ENCODE measurements at places on chromosomes 1 and 21.

GRCh38 chr1:80731241-80731894 is 1069.4 kb upstream of the ADGRL2 start:
- no peak for DNase-seq

DNA sequence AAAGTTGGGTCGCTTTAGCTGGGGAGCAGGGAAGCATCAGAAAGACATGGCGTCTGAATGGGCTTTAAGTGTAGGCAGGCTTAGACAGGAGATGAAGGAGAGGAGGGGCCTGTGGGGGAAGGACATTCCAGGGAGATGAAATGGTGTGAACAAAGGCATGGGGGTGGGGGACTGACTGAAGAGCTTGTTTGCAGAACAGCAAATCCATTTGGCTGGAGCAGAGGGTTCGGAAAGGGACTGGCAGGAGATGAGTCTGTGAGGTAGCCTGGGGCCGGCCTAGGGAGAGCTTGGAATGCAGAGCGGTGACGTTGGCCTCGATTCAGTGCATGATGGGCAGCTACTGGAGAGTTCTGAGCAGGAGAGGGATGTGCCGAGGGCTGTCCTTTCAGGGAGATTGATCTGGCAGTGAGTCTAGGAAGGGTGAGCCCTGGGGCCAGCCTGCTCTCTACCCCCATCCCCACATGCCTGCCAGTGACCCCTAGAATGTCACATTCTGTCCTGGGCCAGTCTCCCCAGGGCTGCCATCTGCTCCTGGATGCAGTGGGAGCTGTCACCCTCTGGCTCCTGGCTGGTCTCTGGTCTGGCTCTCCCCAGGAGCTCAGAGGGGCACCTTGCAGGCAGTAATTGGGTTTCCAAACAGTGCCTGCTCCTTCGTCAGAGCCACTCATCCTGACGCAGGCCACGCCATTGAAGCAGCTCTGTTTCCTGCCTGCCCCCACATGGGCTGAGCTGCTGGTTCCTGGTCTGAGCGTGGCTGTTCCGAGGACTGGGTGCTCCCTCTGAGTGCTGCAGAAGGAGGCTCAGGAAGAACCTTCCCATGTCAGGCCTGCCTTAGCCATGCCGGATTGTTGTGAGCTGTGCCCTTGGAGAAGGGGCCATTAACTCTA is 22.3 kb upstream of the TMEM222 start:
- peak; percentile 64 for DNase-seq

DNA sequence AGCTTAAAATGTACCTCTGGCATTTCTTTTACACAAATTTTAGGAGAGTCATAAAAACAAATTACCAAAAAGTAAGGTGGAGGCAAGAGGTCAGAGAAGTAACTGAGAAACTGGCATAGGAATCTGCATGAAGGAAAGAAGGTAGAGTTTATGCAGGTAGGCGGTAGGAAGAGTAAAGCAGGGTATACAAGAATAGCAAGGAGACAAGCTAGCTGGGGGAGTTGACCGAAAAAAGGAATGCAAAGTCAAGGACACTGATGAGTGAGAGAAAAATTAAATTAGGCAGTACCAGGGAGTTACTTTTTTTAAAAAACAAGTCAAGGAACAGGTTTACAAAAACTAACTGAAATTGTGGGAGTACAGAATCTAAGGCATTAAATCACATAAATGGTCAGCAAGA is 56.0 kb downstream of the FOXJ3 start:
- no peak for DNase-seq

DNA sequence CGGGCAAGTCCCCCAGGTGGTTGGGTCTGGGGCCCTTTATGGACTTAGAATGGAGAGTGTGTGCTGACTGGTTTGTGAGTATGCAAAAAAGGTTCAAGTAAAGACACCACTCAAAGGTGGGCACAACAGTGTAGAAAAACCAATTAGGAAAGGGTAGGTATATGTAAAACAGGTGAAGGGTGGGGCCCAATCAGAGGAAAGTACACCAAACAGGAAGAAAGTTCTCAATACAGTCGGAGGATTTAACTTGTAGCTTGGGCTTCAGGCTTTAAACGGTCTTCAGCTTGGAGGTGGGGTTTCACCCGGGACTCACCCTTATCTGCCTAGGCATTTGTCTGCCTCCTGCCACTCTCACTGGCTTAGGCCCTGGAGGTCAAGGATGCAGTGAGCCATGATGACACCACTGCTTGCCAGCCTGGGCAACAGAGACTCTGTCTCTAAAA is 6.8 kb upstream of the PUM1 start:
- DNase-seq, result no peak

GRCh38 chr1:220689666-220690065 is 497 bp upstream of the C1orf115 start:
- no peak for DNase-seq

GRCh38 chr1:47699492-47700235 is 261.8 kb downstream of the FOXD2 start:
- no peak for DNase-seq

DNA sequence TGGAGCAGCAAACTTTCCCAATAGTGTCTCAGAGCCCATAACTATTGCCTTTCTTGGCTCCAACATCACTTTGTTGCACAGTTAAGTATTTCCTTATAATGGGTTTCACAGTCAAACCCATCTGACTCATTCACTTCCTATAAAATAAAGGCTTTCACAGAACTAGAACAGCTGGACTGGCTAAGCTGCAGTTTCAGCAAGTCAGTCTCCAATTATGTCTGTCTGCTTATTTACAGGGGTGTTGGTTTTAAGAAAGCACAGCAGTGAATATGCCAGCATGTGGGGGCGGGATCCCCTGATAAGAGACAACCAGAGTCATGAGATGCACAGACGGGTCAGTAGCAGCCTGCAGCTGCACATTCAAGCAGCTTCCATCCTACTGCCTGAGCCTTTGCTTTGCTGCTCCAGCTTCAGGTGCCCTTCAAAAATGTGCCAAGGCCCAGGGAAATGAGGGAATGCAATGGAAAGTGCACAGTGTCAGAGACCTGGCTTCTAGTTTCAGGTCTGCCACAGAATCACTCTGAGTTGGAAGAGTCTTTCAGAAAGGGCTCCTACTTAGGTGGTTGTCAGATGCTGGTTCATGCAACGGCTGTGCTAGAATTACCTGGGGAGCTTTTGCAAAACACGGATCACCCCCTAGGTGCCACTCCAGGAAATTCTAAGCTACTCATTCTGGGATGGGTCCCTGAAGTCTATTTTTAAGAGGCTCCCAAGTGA is 24.8 kb downstream of the RNF19B start:
- DNase-seq, result no peak

GRCh38 chr1:45299981-45300668 is 26.6 kb upstream of the HPDL start:
- DNase-seq, result peak; percentile 45

DNA sequence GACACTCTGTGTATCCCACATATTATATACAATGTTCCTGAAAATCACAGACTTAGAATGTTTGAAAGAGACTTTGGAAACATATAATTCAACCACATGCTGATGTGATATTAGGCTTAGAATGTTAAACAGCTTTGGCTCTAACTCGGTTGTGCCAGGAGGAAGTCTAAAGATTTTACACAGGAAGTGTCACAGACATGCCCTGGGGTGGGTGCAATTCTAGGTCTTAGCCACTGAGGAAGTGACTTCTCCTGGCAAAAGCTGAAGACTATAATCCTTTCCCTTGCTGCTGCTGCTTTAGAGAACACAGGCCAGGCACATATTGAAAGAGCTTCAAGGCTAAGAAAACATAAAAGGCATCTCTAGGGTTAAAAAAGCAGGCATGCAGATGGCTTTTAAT is 51.0 kb downstream of the RPL5 start:
- no peak for DNase-seq

- peak; percentile 42 for DNase-seq
Observed at GRCh38 chr1:235642011-235642942, 7.3 kb downstream of the GNG4 start.

DNA sequence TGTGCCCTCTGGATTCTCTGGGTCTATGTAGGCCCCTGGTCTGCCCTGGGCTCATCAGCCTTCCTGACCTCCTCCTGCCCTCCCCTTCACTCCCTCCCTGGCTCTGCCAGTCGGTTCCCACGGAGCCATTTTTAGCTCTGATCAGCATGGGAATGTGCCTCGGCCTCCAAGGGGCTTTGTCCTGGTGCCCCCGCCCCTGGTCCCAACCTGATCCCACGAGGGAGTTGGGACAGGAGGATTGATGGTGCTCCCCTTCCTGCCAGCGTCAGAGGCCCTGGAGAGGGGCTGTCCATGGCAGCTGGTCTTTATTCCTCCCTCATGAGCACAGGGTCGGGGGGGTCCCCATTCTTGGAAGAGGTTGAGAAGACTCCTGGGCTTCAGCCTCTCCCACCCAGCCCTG is 24.9 kb downstream of the ETNK2 start:
- no peak for DNase-seq

- DNase-seq, result no peak
Observed at GRCh38 chr1:156124557-156125483, 10.3 kb downstream of the LMNA start.

GRCh38 chr1:43271186-43272118 is 1.7 kb downstream of the TMEM125 start:
- DNase-seq, result no peak

GRCh38 chr21:14273736-14274538 is 58.0 kb downstream of the RBM11 start:
- DNase-seq, result no peak

DNA sequence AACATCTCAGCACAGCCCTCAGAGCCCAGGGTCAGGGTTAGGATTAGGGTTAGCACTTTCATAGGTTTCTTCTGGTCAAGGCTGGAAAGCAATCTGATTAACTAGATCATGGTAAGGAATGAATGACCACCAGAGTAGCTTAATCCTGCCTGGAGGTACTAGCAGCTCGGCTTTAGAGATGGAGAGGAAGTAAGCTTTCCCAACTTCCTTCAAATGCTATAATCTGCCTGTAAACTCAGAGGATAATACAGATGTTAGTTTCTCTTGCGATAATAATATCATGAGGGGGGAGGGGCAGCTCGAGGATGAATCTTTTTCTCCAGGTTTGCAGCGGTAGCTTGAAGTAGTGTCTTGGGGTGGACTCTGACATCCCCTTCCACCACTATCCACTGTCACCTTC is 194.9 kb downstream of the HIVEP3 start:
- no peak for DNase-seq

DNA sequence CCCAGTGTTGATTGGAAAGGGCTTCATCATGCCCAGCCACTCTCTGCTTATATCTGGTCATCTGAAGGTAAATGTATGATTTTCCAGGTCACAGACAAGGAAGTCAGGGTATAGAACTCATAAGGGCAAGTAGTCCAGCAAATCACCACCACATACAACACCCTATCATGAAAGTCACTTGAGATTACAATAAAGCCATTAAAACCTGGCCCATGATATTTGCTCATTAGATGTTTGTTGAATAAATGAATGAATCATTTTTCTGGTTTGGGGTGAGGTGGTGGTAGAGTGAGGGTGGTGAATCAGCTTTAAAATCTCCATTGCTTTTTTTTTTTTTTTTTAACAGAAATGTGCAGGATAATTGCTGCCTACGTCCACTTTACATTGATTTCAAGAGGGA is 91.9 kb downstream of the TGFB2 start:
- DNase-seq, result no peak

DNA sequence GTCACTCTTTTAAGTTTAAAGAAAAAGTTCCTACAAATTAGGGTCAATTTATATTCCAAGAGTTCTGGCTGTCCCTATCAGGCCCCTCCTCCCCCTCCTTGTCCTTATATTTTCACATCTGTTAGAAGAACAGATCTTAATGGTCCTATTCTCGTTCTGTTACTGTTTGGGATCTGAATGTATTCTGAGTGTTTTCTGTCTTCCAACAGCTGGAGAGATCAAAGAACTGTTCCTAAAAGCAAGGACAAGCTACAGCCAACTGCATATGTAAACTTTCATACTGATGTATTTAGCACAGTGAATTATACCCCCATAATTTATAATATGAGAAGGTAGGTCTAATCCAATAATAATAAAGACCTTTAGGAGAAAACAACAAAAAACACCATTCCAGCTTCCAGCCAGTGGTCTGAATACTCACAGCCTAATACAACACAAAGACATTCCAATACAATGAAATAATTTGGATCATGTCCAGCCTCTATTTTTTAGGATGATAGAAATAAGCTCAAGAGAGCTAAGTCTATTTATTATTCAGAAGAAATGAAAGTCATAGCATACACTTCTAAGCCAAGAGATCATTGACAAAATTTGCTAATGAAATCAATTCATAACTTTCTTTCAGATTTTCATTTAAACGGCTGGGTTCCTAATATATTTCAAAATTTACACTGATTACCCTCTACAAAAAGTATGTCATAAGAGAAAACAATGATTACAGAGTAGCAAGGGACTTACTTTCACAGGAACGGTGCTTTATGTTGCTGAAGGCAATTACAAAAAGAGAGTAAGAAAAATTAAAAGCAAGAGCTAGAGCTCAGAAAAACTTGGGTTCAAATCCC is 25.3 kb downstream of the WLS start:
- DNase-seq, result no peak

DNA sequence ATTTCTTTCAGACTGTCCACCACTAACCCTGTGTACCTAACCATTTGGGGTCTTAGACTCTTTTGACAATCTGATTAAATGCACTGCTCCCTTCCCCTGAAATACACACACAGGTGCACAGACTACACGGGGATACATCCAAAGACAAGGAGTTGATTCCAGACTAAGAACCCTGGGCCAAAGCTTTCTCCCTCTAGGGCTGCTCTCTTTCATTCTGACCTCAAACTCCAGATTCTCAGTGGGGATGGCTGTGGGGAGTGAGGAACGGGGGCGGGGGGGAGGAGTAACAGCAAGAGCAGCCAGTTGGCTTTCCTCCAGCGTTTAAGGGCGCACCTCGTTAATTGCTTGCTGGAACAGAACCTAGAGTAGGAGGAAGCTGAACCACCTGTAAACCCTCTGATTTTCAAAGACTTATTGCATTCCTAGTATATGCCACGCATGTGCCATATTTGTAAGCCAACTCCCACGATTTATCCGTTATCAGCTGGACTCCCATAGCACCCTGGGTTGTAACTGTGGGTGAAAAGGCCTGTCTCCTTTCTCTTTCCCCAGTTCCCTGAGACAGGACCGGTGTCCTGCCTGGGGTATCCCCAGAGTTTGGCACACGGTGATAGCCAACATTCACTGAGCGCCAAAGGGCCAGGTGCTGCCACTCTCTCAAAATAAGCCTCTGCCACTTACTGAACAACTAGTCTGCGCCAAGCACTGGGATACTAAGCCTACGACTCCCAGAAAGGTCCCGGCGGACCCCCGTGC is 920 bp downstream of the MTHFR start:
- peak; percentile 39 for DNase-seq

DNA sequence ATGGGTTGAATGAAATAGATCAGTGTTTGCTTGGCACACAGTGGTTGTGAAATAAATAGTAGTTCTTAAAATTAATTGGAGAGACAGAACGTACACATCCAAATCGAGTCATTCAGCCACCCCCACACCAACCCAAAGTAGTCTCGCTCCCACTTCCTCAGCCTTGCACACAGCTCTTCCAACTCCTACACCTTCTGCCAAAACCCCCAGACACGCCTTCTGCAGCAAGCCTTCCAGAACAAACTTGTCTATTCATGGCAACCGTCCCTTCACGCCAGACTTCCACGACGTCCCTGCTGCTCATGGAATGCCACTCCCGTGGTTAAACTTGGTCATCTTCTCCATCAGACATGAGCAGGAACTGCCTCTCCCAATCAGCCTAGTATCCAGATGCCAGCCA is 37.5 kb upstream of the RD3 start:
- DNase-seq, result no peak

Measured in HFF-Myc (cell line).